ENCODE measurements at places on chromosomes 4 and X.
A peak's percentile ranks its signal among the peaks of the same experiment; 100 is the strongest.

DNA sequence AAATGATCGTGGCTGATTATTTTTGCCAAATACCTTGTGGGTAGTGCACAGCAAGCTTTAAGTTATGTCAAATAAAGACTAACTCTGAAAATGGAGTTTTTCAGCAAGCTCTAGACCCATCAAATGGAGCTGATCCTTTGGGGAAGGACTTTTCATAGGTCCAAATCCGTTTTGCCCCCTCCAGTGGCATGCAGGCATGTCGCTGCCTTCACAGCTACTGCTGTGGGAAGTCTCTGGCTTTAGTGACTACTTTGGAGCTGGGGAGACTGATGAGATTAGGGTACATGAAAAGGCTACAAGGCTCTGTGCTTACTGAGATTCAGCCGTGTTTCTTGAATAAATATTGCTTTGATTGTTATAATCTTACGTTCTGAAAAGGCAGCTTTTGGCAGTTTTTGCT, 106.6 kb upstream of the HS3ST1 start:
- no peak for DNase-seq

DNA sequence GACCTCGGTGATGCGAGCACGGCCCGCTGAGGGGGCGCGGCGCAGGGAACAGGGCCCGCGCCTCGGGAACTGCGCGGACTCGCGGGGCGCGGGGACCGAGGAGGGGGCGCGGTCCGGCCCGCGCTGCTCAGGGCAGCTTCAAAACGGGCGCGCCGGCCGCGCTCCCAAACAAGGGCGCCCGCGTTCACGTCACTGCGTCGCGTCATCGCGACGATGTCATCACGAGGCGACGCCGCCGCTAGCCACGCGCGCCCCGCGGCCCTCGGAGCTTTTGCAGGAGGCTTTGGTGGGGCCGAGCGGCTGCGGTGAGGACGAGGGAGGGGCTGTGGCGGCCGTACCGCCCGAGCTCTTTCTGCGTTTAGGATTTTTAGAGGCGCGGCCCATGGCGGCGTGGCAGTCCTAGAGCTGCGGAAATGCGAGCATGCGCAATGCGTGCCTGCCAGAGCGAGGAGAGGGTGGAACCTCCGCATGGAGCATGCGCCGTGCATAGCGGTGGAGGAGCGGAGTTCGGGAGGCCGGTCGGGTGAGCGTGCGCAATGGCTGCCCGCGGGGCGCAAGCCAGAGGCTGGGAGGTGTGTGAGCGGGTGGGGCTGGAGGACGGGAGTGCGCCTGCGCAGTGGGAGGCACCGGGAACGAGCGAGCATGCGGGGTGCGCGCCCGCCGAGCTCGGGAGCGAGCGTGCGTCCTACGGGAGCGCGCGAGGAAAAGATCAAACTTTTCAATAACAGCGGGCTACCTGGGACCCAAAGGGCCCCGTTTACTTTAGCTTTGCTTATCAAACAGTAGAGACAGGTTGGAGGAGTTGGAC, at the start of gene PPP2R3B:
TSS of gene PPP2R3B (minus strand) at position 140 of the 808 bp plus-strand sequence. CDS start 216 bp downstream, outside the sequence.
- no peak for DNase-seq

DNA sequence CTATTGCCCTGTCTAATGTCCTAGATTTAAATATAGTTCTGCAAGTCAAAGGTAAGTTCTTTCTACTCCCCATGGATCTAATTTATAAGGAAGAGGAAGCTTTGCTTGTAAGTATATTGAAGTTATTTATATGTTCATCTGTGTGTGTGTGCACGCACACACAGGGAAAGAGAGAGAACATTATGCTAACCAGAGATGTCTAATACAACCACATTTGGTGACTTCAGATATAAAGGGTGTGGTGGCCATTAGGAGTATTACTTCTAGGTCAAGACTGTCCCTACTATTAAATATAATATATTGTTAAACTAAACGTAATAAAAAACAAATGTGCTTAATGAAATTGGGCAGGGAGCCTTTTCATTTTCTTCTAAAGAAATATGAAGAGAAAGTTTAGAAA, 4.1 kb downstream of the DCK start:
- peak; percentile 58 for DNase-seq

- DNase-seq: no peak
Observed at GRCh38 chr4:142846108-142846728, at the start of gene INPP4B. Gene INPP4B, minus strand, starts transcription at chr4:142846301.

- DNase-seq: no peak
Observed at GRCh38 chr4:149741186-149741831, 74.3 kb downstream of the IQCM start.

- DNase-seq: peak; percentile 93
Observed at GRCh38 chr4:80006935-80007744, 65.9 kb downstream of the ANTXR2 start.

DNA sequence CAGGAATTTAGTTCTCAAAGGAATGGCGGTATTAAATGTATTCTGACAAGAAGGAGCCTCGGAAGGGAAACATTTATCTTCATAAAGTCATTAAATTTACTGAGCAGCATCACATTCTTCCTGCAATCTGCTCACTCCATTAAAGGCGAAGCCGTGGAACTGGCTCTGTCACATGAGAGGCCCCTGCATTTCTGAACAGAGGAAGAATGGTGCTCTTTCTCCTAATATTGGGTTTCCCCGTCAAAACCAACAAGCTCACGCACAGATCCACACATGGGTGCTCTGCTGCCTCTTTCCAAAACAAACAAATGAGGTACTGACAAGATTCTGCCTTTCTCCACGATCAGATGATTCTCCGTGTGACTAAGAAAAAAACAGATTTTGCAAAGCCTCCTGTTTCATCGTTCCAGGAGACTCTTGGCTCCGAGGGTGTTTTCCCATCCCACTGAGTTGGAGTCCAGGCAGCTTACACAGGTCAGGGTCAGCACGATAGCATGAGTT, 191.2 kb downstream of the IDS start:
- DNase-seq: no peak

GRCh38 chr4:16021804-16022560, 59.0 kb upstream of the FGFBP2 start:
- DNase-seq: no peak

DNA sequence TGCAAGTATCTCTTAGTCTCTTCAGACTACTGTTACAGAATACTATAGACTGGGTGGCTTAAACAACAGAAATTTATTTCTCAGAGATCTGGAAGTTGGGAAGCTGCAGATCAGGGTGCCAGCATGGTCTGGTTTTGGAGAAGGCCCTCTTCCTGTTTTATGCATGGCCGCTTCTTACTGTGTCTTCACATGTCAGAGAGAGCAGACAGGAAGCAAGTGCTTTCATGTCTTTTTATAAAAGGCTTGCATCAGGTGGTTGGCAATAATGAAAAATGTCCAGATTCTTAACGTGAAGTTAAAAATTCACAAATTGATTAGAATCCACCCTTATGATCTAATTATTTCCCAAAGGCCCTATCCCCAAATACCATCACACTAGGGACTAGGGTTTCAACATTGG, 284.9 kb downstream of the RPA4 start:
- DNase-seq: no peak

DNA sequence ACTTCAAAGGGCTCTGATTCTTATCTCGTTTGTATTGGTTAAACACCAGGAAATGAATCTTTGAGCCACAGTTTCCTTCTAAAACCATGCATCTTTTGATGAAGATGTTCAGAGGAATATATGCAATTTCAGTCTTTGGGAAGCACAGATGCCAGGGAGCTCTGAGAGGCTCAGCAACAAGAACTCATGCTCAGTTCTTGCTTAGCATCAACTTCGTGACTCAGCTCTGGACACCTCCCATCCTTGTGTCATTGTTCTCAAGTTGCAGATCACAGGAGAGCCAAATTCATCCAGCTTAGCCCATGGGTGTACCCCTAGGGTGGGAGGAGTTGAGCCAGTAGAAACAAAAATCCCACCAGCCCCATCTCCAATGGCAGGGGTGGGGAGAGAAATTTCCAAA, 219.6 kb upstream of the MAOA start:
- no peak for DNase-seq
